ENCODE measurements at places on chromosomes 5 and 9. TPM values are rescaled to one million over a fixed set of nuclear protein-coding genes. Genes with fewer than 3 reads are reported as not detected.
A peak's percentile ranks its signal among the peaks of the same experiment; 100 is the strongest.

- peaks cover 14% of the 10 kb centered on the region for H3K27me3 ChIP-seq
- DNase-seq: no peak
- H3K4me3 ChIP-seq: no peak overlapping the region
- no peaks in the 10 kb centered on the region for H3K36me3 ChIP-seq
- H3K4me1 ChIP-seq: peaks cover 23% of the 10 kb centered on the region
These were observed 716 bp downstream of the TMEM171 start for GRCh38 chr5:73121119-73121463.

The STK32A gene
- 0.19 TPM for total RNA-seq

DNA sequence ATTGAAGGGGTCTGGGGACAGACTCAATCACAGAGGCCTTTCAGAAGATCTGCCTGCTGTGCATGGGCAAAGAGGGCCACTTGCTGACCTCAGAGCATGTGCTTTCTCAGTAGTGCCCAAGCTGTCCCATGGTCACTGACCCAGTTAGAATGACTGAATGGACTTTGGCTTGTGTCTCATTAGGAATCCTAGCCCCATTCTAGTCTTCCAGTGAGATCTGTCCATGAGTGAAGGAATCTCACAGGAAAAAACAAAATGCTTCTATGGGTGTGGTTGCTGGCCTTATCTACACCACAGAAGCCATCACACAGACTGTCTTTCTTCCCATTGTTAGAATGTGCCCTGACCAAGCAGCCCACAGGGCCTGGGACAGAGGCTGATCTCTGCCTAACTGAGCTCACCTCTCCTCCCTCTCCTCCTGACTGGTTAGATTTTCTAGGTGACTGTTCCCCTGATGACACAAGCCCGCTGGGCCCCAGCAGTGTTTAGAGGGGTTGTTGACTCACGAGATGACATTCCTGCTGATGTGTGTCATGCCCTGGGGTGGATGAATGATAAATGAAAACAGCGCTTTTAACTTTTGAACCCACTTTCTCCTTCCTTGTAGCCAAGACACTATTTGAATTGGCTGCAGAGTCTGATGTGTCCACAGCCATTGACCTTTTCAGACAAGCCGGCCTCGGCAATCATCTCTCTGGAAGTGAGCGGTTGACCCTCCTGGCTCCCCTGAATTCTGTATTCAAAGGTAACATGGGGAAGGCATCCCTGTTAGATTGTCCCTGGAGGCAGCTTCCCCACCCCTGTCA is 24.8 kb downstream of the TGFBI start:
- peaks cover 43% of the 10 kb centered on the region for H3K4me1 ChIP-seq
- no peaks in the 10 kb centered on the region for H3K36me3 ChIP-seq
- H3K27me3 ChIP-seq: no peaks in the 10 kb centered on the region
- H3K27ac ChIP-seq: no peak overlapping the region
- no peak for DNase-seq

GRCh38 chr5:19630876-19631275 is 357.1 kb downstream of the CDH18 start:
- no peaks in the 10 kb centered on the region for H3K27me3 ChIP-seq
- DNase-seq: no peak
- H3K4me3 ChIP-seq: no peak overlapping the region
- no peaks in the 10 kb centered on the region for H3K4me1 ChIP-seq
- H3K36me3 ChIP-seq: no peaks in the 10 kb centered on the region

- H3K4me3 ChIP-seq: peak overlapping the region; percentile 67
- H3K27ac ChIP-seq: peak overlapping the region; percentile 67
- peaks cover 29% of the 10 kb centered on the region for H3K36me3 ChIP-seq
- peaks cover 9% of the 10 kb centered on the region for H3K4me1 ChIP-seq
- H3K27me3 ChIP-seq: no peaks in the 10 kb centered on the region
These were observed 709 bp downstream of the FANCG start for GRCh38 chr9:35079041-35079425.

GRCh38 chr5:135064235-135064570 is 30.2 kb upstream of the PITX1 start:
- peaks cover 17% of the 10 kb centered on the region for H3K27me3 ChIP-seq
- no peak overlapping the region for H3K27ac ChIP-seq
- DNase-seq: no peak

GRCh38 chr9:34375901-34376595 is 650 bp downstream of the MYORG start:
- peak overlapping the region; percentile 90 for H3K4me3 ChIP-seq
- no peaks in the 10 kb centered on the region for H3K27me3 ChIP-seq
- peaks cover 14% of the 10 kb centered on the region for H3K36me3 ChIP-seq
- H3K27ac ChIP-seq: peak overlapping the region; percentile 72

The FBP2 gene
- total RNA-seq: not detected

The SLC1A3 gene
- total RNA-seq: 66.1 TPM

GRCh38 chr5:107072967-107073366 is 597.8 kb downstream of the EFNA5 start:
- H3K27me3 ChIP-seq: no peaks in the 10 kb centered on the region
- no peaks in the 10 kb centered on the region for H3K4me1 ChIP-seq
- DNase-seq: no peak
- no peaks in the 10 kb centered on the region for H3K36me3 ChIP-seq

The BASP1 gene
- 7.3 TPM for total RNA-seq

DNA sequence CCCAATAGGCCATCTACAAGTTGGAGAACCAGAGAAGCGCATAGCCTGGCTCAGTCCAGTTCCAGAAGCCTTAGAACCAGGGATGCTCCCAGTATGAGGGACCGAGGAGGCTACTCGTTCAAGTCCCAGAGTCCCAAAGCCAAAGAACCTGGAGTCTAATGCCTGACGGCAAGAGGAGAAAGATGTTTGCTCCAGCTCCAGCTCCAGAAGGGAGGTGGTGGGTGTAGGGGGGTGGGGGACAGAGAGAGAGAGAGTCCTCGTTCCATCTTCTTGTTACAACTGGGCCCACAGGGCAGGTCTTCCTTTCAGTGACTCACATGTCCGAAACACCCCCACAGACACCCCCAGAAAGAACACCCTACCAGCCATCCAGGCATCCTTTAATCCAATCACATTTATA is 63.9 kb downstream of the SEC61B start:
- H3K27ac ChIP-seq: no peak overlapping the region
- no peaks in the 10 kb centered on the region for H3K4me1 ChIP-seq
- no peak for DNase-seq
- no peaks in the 10 kb centered on the region for H3K36me3 ChIP-seq
- no peak overlapping the region for H3K4me3 ChIP-seq
- H3K27me3 ChIP-seq: no peaks in the 10 kb centered on the region

DNA sequence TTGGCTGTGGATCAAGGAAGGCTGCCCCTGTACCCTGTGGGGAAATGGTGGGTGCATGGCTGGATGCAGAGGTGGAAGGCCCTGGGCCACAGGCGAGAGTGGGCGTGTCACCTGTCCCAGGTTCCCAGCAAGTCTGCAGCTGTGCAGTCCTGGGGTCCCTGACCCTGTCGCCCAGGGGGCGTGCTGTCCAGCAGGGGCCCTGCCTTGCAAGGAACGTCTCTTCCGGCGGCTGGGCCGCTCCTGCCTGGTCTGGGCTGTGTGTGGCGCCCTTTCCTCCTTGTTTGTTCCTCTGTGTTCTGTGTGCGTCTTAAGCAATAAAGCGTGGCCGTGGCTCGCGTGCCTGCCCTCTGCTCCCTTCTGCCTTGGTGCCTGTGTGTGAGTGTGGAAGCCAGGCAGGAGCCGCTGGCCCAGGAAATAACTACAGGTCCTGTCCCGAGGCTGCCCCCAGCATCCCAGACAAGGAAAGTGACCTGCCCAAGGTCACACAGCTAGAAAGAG is 8.4 kb downstream of the SLC2A6 start:
- H3K4me3 ChIP-seq: no peak overlapping the region
- H3K36me3 ChIP-seq: peaks cover 45% of the 10 kb centered on the region
- H3K27me3 ChIP-seq: no peaks in the 10 kb centered on the region

DNA sequence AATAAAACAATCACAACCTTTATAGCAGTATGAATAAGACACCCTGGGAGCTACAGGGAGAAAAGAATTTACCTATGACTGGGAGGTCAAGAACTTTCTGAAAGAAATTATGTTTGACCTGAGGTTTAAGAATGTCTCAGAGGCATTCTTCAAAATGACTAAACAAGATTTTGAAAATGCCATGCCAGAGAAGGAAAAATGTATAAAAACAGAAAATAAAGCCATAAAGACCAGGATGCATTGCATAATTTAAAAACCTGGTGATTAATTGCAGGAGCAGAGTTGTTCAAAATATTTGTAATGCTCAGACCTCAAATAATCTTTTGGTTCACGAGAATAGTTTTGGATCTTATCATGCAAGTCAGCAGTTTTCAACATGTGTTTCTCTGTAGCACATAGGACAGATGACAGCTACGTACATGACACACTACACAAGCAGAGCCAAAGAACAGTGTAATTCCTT is 954.7 kb upstream of the ARRDC3 start:
- H3K4me3 ChIP-seq: no peak overlapping the region
- H3K27me3 ChIP-seq: no peaks in the 10 kb centered on the region
- H3K4me1 ChIP-seq: no peaks in the 10 kb centered on the region
- no peaks in the 10 kb centered on the region for H3K36me3 ChIP-seq

The GRXCR2 gene
- total RNA-seq: 1.1 TPM

DNA sequence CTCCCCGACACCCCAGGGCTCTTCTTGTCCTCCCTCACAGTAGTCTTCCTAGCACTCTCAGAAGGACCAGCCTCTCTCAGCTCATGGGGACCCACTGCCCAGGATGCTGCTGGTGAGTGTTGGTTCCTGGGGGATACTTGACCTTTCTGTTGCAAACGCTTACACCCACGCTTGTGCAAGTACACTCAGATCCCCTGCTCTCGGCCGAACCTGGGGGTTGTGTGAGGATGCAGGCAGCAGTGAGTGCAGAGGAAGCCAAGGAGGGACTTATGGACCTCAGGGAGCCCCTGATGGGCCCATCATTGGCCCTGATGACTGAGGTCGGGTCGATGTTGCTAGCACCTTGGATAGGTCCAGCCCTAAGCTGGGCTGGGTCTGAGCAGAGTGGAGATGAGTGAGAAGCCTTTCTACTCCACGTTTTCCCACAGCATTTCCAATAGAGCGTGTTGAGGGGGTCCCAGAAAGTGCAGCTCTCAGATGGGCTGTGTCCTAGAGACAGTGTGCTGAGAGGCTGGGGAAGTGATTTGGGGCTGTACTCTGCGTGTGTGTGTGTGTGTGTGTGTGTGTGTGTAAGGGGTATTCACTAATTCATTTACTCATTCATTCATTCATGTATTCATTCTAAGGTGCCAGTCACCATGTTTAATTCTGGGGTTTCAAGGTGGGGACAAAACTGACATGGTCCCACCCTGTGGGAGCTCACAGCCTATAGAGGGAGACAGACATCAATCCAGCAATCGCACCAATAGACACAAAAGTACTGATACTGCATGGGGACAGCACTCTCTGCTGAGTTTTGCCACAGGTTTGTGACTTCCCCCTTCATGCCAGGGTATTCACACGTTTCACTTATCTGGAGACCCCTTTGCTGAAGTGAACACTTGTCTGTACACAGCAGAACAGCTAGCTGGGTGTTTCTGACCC is 25.2 kb upstream of the PITX1 start:
- no peaks in the 10 kb centered on the region for H3K4me1 ChIP-seq
- no peaks in the 10 kb centered on the region for H3K36me3 ChIP-seq
- peaks cover 8% of the 10 kb centered on the region for H3K27me3 ChIP-seq
- no peak overlapping the region for H3K4me3 ChIP-seq

- no peaks in the 10 kb centered on the region for H3K4me1 ChIP-seq
- H3K4me3 ChIP-seq: no peak overlapping the region
These were observed 776.6 kb downstream of the CDH12 start for GRCh38 chr5:22076586-22076985.

The C5orf52 gene
- not detected for total RNA-seq

- no peaks in the 10 kb centered on the region for H3K27me3 ChIP-seq
- no peak overlapping the region for H3K4me3 ChIP-seq
- no peak overlapping the region for H3K27ac ChIP-seq
These were observed 87.8 kb downstream of the RASEF start for GRCh38 chr9:82975176-82975575.

- peaks cover 6% of the 10 kb centered on the region for H3K4me1 ChIP-seq
- H3K4me3 ChIP-seq: no peak overlapping the region
- H3K27me3 ChIP-seq: no peaks in the 10 kb centered on the region
These were observed 185.3 kb downstream of the MAPKAP1 start for GRCh38 chr9:125521462-125522327.

DNA sequence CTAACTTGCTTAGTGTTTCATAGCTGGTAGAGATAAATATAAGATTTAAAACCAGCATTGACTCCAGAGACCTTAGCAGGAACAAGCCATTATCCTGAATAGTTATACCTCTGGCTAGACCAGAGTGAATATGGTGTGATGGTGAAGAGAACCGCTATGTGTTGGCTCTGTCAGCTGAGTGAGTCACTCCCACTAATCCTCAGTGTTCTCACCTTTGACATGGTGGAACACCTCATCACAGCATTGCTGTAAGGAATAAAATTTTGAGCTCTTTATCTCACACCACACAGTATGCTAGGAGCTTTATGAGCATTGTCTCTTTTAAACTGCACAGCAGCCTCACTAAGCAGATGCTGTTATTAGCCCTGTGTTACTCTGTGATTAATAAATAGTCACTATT is 90.7 kb upstream of the DHFR start:
- peaks cover 58% of the 10 kb centered on the region for H3K36me3 ChIP-seq
- no peak overlapping the region for H3K4me3 ChIP-seq
- no peak overlapping the region for H3K27ac ChIP-seq
- H3K4me1 ChIP-seq: no peaks in the 10 kb centered on the region
- no peaks in the 10 kb centered on the region for H3K27me3 ChIP-seq

DNA sequence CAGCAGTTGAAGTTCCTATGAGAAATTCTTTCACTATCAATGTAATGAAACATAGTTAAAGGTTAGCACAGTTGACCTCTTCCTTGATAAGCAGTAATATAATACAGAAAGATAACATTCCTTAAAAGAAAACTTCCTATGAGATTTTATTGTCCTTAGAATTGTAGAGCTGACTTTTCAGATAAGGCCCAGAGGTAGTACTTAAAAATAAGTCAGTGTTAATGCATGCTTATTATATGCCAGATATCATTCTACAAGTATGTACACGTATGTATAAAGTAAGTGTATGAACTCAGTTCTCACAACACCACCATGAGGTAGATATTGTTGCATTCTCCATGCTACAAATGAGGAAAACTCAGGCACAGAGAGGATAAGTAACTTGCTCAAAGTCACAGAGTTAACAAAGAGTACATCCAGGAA is 15.3 kb downstream of the AP3S1 start:
- no peak overlapping the region for H3K27ac ChIP-seq
- H3K4me1 ChIP-seq: peaks cover 8% of the 10 kb centered on the region
- H3K36me3 ChIP-seq: no peaks in the 10 kb centered on the region
- no peak overlapping the region for H3K4me3 ChIP-seq
- DNase-seq: no peak

GRCh38 chr5:132830436-132831094 is at the start of gene SHROOM1:
SHROOM1 (minus strand) TSS chr5:132830647; CDS start chr5:132826140, 4,507 bp downstream.
- H3K4me3 ChIP-seq: peak within 1 kb of the TSS; percentile 84
- H3K36me3 ChIP-seq: no peaks in the 10 kb centered on the region
- peak within 1 kb of the TSS; percentile 84 for H3K27ac ChIP-seq

The GNPDA1 gene
- total RNA-seq: 23.8 TPM

- H3K27me3 ChIP-seq: no peaks in the 10 kb centered on the region
- no peak overlapping the region for H3K27ac ChIP-seq
- no peak overlapping the region for H3K4me3 ChIP-seq
- DNase-seq: no peak
- no peaks in the 10 kb centered on the region for H3K36me3 ChIP-seq
These were observed 50.2 kb downstream of the MACIR start for GRCh38 chr5:103308774-103309173.

The FER gene
- 21.4 TPM for total RNA-seq

GRCh38 chr5:76978869-76979268 is 26.0 kb downstream of the CRHBP start:
- no peaks in the 10 kb centered on the region for H3K4me1 ChIP-seq
- no peak overlapping the region for H3K4me3 ChIP-seq
- no peak for DNase-seq
- no peaks in the 10 kb centered on the region for H3K36me3 ChIP-seq

- DNase-seq: no peak
- peaks cover 4% of the 10 kb centered on the region for H3K4me1 ChIP-seq
- H3K27ac ChIP-seq: no peak overlapping the region
- H3K27me3 ChIP-seq: no peaks in the 10 kb centered on the region
- no peak overlapping the region for H3K4me3 ChIP-seq
These were observed 30.8 kb upstream of the SUSD3 start for GRCh38 chr9:93027750-93028149.

All from heart left ventricle (tissue), 16 donors.